ENCODE measurements at places on chromosomes 2 and 18. TPM values are rescaled to one million over a fixed set of nuclear protein-coding genes. Genes with fewer than 3 reads are reported as not detected.

DNA sequence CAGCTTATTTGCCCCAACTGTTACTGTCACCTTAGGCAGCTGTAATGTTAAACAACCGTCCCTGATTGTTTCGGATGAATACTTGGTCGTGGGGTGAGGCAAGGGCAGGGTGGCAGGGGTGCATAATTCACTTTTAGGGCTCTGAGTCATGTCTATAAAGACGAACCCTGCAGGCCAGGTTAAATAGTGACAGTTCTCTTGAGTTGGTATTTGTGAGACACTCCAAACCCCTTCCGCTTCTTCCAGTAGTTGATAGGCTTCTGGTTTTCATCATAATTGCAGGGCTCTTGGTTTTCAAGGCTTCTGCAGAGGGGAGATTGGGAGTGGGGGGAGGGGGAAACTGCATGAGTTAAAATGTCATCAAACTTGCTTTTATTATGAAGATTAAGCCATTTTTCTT, 97.2 kb upstream of the TSPYL6 start:
- DNase-seq = no peak
- H3K4me1 ChIP-seq = no peaks in the 10 kb centered on the region
- H3K4me3 ChIP-seq = no peak overlapping the region
- no peaks in the 10 kb centered on the region for H3K36me3 ChIP-seq
- H3K27ac ChIP-seq = no peak overlapping the region

GRCh38 chr2:145593280-145593679, 1073.4 kb upstream of the ZEB2 start:
- H3K27me3 ChIP-seq = no peaks in the 10 kb centered on the region
- no peak for DNase-seq
- no peaks in the 10 kb centered on the region for H3K4me1 ChIP-seq
- H3K4me3 ChIP-seq = no peak overlapping the region
- no peak overlapping the region for H3K27ac ChIP-seq
- H3K36me3 ChIP-seq = no peaks in the 10 kb centered on the region

DNA sequence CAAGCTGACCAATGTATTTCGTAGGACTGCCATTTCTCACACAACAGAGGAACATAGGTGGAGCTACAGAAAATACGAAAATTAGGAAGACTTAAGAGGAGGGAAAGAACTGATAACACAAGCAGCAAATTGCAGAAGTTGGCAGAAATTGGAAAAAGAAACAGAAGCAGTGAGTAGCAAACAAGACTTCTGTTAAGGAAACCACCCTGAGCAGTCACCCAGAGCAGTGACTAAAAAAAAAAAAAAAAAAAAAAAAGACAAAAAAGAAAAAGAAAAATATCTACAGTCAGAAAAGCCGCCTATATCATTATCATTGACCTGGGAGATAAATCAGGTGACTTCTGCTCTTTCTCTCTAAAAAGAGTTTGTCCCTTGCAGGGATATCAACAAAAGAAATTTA, 21.4 kb downstream of the STK17B start:
- H3K4me1 ChIP-seq = no peaks in the 10 kb centered on the region
- H3K36me3 ChIP-seq = peaks cover 8% of the 10 kb centered on the region
- H3K27me3 ChIP-seq = no peaks in the 10 kb centered on the region
- no peak overlapping the region for H3K4me3 ChIP-seq

- H3K27me3 ChIP-seq = no peaks in the 10 kb centered on the region
- no peaks in the 10 kb centered on the region for H3K4me1 ChIP-seq
- DNase-seq = no peak
- no peaks in the 10 kb centered on the region for H3K36me3 ChIP-seq
- no peak overlapping the region for H3K4me3 ChIP-seq
Observed at GRCh38 chr2:146994246-146994645, 850.6 kb upstream of the ACVR2A start.

DNA sequence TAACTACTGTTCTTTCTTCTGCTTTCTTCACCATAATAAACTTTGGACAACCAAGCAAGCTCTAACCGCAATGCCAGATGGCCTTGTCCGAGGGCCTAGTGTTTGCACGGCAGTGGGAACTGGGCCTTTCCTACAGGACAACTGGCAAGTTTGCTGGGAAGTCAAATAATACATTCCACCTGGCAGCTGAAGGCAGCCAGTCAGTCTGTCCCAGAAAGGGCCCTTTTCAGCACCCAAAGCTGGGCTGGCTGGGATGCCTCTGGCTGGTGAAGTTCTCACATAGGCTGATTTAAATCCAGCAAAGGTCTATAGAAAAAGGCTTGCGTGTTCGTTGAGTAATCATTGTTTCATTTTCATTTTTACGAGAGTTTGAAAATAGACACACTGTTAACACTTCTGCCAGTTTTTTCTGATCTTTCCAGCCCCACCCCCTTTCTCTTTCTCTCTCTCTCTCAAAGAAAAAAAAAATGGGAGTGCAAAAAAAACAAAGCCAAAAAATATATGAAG, 110.0 kb upstream of the EPAS1 start:
- no peak for DNase-seq
- no peaks in the 10 kb centered on the region for H3K36me3 ChIP-seq
- no peaks in the 10 kb centered on the region for H3K27me3 ChIP-seq
- no peaks in the 10 kb centered on the region for H3K4me1 ChIP-seq
- H3K4me3 ChIP-seq = no peak overlapping the region

DNA sequence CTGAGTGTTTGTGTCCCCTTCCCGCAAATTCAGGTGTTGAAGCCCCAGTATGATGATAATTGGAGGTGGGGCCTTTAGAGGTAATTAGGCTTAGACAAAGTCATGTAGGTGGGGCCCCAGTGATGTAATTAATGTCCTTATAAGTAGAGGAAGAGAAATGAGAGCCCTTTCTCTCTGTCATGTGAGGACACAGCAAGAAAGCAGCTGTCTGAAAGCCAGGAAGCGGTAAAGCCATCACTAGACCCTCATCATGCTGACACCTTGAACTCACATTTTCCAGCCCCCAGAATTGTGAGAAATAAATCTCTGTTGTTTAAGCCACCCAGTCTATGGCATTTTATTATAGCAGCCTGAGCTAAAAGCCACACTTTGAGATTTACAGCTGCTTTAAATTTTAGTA, 1580.0 kb downstream of the LRP1B start:
- no peak overlapping the region for H3K4me3 ChIP-seq
- no peak overlapping the region for H3K27ac ChIP-seq
- H3K27me3 ChIP-seq = no peaks in the 10 kb centered on the region
- H3K4me1 ChIP-seq = no peaks in the 10 kb centered on the region

- no peak overlapping the region for H3K27ac ChIP-seq
- H3K4me1 ChIP-seq = peaks cover 31% of the 10 kb centered on the region
- peak; percentile 49 for DNase-seq
- no peaks in the 10 kb centered on the region for H3K36me3 ChIP-seq
Observed at GRCh38 chr18:59988098-59988706, 88.4 kb downstream of the PMAIP1 start.

GRCh38 chr18:26545335-26546123, 2.8 kb downstream of the KCTD1 start:
- H3K27me3 ChIP-seq = no peaks in the 10 kb centered on the region
- no peak for DNase-seq
- no peak overlapping the region for H3K27ac ChIP-seq
- no peak overlapping the region for H3K4me3 ChIP-seq

DNA sequence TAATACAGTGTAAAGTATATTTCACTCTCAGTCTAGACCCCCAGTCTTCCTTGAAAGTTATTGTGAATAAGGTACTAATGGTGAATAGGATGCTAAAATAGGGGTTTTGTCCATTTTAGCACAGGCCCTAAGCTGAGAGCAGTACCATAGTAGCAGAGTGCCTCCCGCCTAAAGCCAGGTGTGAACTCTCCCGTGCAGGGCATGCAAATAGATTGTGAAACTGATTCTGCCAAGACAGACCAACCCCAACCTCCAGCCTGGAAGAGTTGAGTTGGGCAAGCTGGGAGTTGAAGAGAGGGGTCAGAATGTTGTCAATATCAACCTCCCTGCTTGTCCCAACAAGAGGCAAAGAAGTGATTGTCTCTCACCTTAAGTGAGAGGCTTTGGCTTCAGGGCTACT, 97.4 kb upstream of the CYRIA start:
- peaks cover 17% of the 10 kb centered on the region for H3K27me3 ChIP-seq
- no peak overlapping the region for H3K4me3 ChIP-seq
- DNase-seq = no peak
- no peaks in the 10 kb centered on the region for H3K4me1 ChIP-seq
- H3K36me3 ChIP-seq = no peaks in the 10 kb centered on the region
- no peak overlapping the region for H3K27ac ChIP-seq

GRCh38 chr2:197633109-197633657, 42.2 kb downstream of the RFTN2 start:
- H3K4me1 ChIP-seq = no peaks in the 10 kb centered on the region
- no peaks in the 10 kb centered on the region for H3K36me3 ChIP-seq
- no peak overlapping the region for H3K27ac ChIP-seq
- H3K27me3 ChIP-seq = no peaks in the 10 kb centered on the region

DNA sequence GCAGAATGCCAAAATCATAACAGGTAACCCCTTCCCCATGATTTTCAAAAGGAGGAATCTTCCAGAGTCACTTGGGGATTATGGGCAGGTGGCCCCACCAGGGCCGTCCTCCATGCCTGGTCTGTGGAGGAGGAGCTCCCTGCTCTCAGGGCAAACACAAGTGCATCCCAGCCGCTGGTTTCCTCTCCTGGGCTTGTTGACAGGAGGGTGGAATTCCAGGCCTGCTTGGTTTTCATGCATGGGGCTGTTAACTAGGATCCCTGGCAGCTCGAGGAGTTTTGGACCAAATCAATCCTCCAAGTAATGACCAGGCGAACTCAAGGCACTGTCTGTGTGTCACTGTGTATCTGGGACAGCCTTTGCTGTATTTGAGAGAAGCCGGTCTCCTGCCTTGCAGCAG, 45.3 kb downstream of the FOSL2 start:
- no peak overlapping the region for H3K4me3 ChIP-seq
- H3K36me3 ChIP-seq = no peaks in the 10 kb centered on the region
- no peaks in the 10 kb centered on the region for H3K4me1 ChIP-seq
- H3K27ac ChIP-seq = no peak overlapping the region
- no peak for DNase-seq

ANKRD29 gene
- 8.8 TPM for total RNA-seq

TRPM8 gene
- total RNA-seq = 0.39 TPM

TOGARAM2 gene
- total RNA-seq = 0.76 TPM

PID1 gene
- total RNA-seq = 0.15 TPM

INHA gene
- total RNA-seq = not detected

GPR75 gene
- total RNA-seq = 1.2 TPM
